Stimulated activated CD8-positive, alpha-beta memory T cell treated with anti-CD3 and anti-CD28 coated beads, Interleukin-4, amount 100 ng/mL, for 1 hour (primary cell): ENCODE measurements at places on chromosomes 1 and 21.

DNA sequence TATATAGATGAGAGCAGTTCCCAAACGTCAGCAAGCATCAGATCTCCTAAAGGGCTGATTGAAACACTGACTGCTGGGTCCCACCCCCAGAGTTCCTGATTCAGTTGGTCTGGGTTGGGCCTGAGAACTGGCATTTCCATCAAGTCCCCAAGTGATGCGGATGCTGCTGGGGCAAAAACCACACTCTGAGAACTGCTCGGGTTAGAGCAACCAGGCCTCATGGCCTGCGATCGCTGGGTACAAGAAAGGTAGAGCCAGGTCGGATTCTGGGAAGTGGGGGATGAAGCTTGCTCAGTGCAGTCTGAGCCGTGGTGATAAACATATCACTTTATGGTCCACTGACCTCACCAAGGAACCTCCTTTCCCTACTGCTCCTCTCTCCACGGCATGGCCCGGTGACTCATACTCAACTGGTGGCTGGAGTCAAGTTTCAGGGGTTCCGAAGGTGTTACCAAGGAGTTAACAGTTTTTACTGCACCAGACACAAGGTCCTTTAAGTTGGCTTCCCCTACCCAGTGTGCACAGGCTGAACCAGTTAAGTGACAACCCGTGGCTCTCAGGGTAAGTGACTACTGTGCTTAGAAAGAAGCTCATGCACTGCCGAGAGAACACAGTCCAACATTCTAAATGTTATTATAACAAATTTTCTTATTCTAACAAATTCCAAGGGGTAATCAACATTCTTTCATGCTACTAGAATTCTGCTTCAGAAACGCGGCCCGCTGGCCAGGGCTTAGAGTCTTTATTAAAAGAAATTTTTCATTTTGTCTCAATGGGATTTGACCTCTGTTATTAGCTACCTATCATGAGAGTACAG is 153.5 kb downstream of the TGFBR3 start:
- no peak for DNase-seq

- DNase-seq = no peak
Measured at GRCh38 chr1:209611771-209612570, 28.5 kb downstream of the CAMK1G start.

DNA sequence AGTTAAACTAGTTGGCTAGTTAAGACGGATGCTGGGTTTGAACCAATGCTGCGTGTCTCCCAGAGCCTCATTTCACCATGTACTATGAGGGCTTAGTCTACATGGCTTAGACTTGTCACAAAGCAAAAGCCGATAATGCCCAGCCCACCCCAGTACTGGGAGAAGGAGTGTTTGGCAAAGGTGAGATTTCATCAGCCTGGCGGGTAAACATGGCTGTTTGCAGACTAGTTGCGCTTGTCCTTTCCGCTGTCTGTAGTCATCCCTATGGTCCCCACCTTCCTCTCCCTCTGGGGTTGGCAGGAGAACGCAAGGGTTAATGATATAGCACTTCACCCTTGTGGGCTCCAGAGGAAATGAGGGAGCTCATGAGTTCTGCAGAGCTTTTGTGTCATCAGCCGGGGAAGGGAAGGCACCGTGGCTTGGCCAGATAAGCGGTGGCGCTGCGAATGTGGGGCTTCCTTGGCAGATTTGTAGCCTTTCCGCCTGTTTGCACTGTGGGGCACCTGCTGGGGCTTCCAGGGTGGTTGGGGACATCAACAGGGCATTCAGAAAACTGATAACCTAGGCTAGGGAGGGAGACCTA is 29.2 kb downstream of the SOX13 start:
- DNase-seq = no peak

- no peak for DNase-seq
Measured at GRCh38 chr1:162366671-162367070, 10.0 kb downstream of the SPATA46 start.

DNA sequence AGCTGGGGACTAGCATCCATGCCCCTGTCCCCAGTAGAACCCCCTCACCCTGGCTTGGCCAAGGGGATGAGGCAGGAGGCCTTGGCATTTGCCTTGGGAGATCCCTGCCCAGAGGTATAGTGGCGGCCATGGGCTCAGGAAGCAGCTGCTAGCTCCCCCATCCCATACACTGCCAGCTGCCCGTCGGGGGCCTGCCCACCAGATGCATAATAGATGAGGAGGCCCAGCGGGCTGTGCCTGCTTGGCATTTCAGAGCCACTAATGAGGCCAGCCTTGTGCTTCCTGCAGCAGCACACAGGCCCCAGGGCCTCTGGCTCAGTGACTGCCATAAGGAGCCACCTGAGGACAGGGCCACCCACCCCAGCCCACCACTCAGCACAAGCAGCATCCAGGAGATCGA is 23.6 kb downstream of the RAP1GAP start:
- DNase-seq = no peak

DNA sequence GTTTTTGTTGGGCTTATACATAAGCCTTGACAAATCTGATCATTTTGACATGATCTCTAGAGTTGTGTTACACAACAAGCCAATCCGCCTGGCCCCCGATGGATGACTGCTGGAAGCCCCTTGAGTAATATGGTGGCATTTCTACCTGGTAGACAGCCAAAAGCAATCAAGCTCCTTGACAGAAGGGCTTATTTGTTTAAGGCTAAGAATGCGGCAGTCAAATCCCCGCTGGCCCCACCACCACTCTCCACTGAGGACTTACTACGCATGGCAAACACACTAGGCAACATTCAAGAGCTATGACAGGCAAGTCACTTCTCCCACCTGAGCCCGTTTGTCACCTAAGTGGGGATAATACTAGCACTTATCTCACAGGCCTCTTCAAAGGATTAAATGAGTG is 33.4 kb upstream of the C1orf198 start:
- no peak for DNase-seq

DNA sequence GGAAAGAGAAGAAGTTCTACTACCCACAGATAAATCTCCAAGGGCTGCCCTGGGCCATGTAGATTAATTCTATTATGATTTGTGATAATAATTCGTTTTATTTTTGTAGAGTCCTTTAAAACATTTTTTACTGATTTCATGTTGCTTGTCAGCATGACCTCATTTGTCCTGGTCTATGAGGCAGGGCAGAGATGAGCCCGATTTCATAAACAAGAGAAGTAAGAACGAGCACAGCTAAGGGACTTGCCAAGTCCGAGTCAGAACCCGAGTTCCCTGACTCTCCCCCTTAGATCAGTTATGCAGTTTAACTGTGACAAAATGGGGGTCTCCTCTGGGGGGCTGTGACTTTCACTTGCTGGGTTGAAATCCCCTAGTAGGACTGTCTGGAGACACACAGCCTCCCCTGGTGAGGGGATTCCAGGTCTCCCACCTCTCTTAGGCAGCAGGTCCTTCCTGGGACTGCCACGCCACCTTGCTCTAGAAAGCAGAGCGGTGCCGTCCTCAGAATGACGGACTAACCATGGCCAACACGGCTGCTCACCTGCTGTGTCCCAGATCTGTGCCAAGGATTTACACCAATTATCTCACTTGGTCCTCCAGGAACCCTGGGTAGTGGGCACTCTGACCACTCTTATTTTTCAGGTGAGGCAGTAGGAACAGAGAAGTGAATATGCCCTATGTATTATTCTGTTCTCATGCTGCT is 31.0 kb upstream of the SOX13 start:
- DNase-seq = no peak

DNA sequence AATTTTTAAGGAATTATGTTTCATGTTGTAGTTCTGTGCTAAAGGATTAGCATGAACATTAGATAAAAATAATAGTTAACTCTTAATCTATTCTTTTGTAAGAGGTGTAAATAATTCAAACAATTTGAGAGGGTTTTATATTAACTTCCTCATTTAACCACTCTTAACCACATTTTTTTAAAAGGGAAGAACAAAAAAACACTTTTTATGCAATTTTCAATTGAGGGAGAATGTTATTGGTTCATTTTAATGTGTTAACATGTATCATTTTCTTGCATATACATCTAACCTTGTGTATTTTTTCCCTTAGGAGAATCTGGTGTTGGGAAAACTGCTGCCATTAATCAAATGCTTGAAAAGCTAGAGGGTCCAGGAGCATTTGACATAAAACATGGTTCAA is 169.0 kb downstream of the LBR start:
- no peak for DNase-seq

DNA sequence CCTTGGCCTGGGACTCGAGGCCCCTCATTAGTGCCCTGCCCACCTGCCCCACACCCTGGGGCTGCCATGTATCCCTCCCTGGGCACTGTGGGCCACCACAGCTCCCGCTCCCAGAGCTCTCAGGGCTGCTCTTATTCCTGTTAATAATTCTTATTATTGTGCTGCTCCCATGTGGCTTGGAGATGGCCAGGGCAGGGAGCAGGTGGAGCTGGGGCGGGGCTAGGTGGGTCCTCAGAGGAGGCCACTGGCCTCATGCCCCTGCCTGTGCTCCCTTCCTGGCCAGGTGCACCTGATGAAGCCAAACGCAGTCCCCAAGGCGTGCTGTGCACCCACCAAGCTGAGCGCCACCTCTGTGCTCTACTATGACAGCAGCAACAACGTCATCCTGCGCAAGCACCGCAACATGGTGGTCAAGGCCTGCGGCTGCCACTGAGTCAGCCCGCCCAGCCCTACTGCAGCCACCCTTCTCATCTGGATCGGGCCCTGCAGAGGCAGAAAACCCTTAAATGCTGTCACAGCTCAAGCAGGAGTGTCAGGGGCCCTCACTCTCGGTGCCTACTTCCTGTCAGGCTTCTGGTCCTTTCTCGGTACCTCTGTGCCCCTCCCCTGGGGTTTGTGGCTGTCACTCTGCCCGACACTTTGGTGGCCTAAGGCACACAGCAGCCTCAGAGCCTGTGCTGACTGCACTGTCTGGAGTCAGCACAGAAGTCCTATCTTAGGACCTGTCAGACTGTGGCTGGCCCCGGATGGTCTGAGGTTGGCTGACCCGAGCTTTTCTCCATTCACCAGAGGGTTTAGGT is 34.1 kb downstream of the BMP8A start:
- no peak for DNase-seq

DNA sequence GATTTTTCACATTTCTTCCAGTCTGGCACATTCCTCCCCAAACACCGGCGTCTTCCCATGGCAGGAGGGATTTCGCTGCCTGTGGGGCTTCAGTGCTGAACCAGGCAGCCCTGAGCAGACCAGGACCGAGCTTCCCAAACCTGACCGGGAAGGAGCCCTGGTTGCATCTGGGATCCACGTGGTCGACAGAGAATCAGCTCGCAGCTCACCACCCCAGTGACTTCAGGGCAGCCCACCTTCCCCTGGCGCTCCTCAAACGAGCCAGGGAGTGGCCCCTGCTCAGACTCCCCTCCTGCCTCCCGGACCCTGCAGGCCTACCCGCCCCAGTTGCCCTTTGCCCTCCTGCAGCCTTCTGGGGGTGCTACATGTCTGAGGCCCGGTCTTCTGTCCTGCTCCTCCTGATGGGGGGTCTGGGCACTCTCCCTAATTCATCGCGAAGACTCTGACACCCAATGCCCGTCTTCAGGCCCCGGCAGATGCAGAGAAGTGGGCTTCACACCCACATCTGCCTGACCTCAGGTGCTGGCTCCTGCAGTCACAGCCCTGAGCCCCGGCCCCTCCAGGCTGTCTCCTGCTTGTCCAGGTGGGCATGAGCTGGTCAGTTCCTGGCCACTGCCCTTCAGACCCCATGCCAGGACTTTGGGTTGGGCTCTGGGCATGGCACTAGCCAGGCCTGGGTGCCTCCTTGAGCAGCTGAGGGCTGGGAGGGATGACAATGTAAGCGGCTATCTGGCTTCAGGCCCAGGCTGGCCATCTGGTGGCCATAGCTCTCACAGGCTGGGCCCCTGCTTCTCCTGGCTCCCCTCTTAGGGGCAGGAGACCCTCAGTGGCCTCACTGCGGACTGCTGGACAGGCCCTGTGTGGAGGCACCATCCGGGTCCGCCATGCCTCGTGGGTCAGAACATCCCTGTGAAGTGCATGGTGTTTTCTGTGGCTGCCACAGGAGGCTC is 26.1 kb upstream of the PRSS38 start:
- DNase-seq = no peak

DNA sequence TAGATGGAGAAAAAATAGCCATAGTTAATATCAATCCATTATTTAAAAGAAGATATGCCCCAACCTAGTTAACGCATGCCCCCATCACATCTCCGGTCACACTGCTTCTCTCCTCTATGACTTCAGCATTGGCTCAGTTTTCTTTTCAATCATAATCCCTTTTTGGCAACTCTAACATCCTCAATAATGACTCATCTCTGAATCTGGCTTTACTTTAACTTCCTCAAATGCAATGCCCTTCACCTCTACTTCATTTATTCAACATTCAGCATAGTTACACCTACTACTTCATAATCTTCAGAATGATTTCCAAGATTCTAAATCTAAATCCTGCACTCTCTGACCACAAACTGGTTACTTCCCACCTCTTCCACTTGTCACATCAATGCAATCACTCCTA is 417.3 kb downstream of the USH2A start:
- no peak for DNase-seq

DNA sequence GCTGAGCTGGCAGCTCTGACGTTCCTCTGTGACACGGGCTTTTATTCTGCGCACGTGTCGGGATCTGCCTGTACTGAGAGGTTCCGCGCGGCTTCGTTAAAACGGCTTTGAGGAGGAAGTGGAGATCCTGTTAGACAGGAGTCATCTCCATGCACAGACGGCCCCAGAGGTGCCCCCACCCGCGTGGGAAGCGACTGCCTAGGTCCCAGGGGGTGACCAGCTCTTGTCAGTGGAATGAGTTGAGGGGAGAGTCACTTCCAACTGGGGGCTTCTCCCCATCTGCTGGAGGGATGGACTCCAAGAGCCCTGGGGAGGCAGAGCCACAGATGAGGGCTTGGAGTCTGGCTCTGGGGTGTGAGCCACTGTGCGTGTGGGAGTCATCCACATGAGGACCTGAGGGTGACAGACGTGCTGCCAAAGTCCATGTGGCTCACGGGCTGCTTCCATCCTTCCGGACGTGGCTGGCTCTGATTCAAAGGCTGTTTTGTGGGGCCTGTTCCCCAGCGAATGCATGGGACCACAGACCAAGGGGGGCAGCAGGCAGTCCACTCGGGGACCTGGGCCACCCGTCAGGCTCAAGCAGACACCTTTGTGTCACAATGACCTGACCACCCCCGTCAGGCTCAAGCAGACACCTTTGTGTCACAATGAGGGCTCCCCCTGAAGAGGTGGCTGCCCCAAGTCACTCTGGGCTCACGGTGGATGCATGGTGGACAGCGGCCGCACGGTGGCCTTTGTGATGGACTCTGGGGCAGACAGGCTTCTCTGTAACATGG is 26.8 kb downstream of the PTTG1IP start:
- DNase-seq = no peak

- DNase-seq = no peak
Measured at GRCh38 chr1:86499987-86500593, 31.4 kb downstream of the CLCA1 start.

GRCh38 chr1:95685081-95685480 is 451.1 kb downstream of the RWDD3 start:
- DNase-seq = no peak

DNA sequence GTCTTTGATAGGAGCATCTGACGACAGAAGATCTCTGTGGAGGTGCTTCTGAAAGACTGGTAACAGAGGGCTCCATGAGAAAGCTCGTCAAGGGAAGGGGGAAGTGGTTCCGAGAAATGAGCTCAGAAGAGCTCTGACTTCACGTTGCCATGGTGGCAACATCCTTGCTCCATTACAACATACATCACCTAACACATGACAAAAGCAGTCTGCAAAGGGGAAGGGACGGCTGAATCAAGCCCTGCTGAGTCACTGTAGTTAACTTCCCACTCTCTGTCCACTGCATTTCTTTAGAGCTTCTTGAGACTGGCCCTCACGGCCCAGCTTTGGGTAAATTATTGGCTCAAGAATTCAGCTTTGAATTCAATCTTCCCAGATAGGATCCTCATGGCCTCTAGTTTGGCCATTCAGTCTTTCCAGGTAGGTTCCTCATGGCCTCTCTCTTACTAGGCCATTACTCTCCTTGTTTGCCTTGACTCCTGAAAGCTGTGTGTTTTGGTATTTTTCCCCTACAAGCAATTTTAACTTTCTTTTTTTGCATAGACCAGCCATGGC is 88.0 kb upstream of the ZNF648 start:
- DNase-seq = no peak
